Lung microvascular endothelial cell (primary cell): ENCODE measurements at places on chromosomes 11 and 22.
A peak's percentile ranks its signal among the peaks of the same experiment; 100 is the strongest.

DNA sequence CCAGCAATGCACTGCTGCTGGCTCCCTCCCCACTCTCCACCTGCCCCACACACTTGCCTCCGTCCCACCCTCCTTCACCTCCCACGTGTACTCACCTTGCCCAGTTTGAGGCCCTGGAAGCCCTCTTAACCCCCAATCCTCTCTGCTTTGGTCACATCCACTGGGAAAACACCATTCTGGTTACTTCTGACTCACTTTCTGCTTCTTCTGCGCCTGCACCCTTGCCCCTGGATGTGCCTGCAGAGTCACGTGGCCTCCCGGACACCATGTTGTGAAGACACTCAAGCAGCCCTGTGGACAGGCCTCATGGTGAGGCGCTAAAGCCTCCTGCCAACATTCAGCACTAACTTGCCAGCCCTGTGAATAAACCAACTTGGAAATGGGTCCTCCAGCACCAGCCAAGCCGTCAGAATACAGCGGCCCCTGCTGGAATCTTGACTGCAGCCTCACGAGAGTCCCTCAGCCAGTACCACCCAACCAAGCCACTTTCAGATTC, 2.6 kb upstream of the NAALADL1 start:
- peak; percentile 44 for DNase-seq

DNA sequence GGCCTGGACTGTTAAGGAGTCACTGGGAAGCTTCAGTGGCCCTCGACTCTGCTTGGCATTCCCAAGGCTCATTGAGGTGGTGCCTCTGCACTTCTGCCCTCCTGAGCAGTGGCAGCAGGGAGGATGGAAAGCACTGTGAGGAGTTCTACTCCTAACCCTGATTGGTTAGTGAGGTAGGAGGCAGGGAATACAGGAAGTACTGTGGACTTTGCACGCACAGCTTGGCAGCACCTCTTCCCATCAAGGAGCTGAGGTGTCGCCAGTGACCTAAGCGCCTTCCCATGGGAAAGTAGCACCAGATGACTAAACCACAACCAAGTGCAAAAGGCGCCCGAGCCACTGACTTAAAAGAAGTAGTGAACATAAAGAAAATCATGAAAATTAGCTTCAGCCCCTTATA, 152.5 kb upstream of the CADM1 start:
- DNase-seq, result no peak

DNA sequence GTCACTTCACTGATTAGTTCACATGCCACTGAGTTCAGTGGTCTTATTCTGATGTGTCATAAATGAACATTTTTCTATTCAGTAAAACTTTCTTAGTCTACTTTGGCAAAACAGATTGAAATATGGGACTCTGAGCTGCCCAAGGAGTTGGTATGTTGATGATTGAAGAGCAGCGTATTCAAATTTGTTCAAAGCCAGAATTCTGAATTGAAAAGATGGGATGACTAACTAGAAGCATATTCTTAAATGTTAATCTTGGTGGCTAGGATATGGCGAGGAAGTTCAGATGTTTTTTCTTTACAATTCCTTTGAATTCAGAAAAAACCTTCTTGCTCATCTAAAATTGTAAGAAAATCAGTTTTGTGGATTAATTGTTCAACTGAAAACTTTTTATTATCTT, 34.7 kb downstream of the KMT2A start:
- DNase-seq, result no peak

- no peak for DNase-seq
Measured at GRCh38 chr22:31752096-31752847, 1.5 kb upstream of the DEPDC5 start.

DNA sequence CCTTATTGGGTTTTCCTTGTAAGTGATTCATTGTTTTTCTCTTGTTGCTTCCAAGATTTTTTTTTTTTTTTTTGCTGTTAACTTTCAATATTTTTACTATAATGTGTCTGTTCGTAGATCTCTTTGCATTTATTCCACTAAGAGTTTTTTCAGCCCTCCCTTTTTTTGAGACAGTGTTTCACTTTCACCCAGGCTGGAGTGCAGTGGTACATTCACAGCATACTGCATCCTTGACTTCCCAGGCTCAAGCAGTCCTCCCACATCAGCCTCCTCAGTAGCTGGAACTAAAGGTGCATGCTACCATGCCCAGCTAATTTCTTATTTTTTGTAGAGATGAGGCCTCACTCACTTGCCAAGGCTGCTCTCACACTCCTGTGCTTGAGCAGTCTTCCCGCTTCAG, 1282.0 kb upstream of the CNTN5 start:
- no peak for DNase-seq
